ENCODE measurements at places on chromosomes 7 and 10. TPM values are rescaled to one million over a fixed set of nuclear protein-coding genes. Genes with fewer than 3 reads are reported as not detected.

NKX2-3 gene
- not detected for total RNA-seq

ZNF467 gene
- 1.1 TPM for total RNA-seq

BEND7 gene
- 12.0 TPM for total RNA-seq

FIS1 gene
- 132 TPM for total RNA-seq

FFAR4 gene
- total RNA-seq, result 0.27 TPM

GPR141 gene
- total RNA-seq, result not detected

Data from A549 treated with CpdA at 1 μM for 4 hours (cell line).